A549 (cell line): ENCODE measurements at places on chromosomes 2 and 18.

DNA sequence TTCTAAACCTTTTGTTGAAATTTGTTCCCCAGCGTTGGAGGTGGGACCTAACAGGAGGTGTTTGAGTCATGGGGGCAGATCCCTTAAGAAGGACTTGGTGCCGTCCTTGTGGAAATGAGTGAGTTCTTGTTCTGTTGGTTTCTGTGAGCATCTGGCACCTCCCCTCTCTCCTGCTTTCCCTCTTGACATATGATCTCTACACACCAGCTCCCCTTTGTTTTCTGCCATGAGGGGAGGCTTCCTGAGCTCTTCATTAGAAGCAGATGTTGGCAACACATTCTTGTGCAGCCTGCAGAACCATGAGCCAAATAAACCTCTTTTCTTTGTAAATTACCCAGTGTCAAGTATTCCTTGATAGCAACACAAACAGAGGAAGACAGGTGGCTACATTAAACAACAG is 23.8 kb downstream of the NABP1 start:
- no peak for DNase-seq

- peak; percentile 87 for DNase-seq
Measured at GRCh38 chr2:96868555-96869280, 1.2 kb downstream of the SEMA4C start.

GRCh38 chr2:167335541-167335992 is 447.3 kb downstream of the XIRP2 start:
- DNase-seq: no peak

DNA sequence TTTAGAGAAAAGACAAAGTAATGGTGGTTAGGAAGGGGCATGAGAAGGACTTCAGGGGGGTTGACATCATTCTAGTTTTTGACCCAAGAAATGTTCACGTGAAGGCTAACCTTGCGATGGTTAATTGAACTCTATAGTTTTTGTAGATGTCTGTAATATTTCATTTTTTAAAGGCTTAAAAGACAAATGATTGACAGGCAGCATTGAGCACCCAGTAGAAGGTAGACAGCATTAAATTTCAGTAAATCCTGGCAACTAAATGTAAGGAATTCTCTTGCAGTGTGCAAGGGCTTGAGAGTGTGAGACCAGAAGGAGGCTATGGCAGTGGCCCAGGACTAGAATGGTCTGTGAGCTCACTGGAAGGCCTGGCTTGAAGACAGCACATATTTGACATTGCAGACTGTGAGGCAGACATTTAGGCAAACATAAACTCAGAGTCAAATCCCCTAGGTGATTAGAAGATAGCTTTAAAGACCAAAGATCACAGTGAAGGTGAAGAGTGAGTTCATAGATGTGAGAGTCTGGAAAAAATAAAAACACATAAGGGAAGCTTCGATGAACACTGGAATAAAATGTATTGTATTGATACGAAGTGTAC is 100.1 kb upstream of the MAP4K4 start:
- DNase-seq: peak; percentile 12

DNA sequence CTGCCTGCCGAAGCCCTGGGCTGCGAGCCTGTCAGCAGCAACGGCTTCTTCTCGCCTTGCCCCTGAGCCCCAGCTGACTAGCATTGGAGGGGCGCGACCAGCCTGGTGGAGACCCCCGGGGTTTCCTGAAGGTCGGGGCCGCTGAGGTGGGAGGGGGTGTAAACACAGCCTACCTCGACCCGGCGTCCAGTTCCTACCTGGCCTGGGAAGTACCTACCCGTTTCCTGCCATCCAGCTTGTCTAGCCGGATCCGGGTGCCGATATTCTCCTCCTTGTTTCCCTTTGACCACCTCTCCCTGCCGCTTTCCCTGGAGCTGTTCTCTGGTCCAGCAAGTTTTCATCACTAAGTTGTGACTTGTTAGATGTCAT is 511 bp downstream of the MOB4 start:
- peak; percentile 20 for DNase-seq

- DNase-seq: no peak
Measured at GRCh38 chr2:11967946-11968465, 221.6 kb downstream of the LPIN1 start.
